ENCODE measurements at places on chromosomes 13 and 19. TPM values are rescaled to one million over a fixed set of nuclear protein-coding genes. Genes with fewer than 3 reads are reported as not detected.

CACNA1A gene
- not detected for total RNA-seq

SBK3 gene
- not detected for total RNA-seq

ZNF560 gene
- 0.72 TPM for total RNA-seq

CEACAM16 gene
- total RNA-seq, result not detected

SEMA6B gene
- 0.24 TPM for total RNA-seq

ICAM5 gene
- 32.0 TPM for total RNA-seq

DNAJB1 gene
- 100 TPM for total RNA-seq
